Iris pigment epithelial cell (primary cell): ENCODE measurements at places on chromosomes 3 and 15.

DNA sequence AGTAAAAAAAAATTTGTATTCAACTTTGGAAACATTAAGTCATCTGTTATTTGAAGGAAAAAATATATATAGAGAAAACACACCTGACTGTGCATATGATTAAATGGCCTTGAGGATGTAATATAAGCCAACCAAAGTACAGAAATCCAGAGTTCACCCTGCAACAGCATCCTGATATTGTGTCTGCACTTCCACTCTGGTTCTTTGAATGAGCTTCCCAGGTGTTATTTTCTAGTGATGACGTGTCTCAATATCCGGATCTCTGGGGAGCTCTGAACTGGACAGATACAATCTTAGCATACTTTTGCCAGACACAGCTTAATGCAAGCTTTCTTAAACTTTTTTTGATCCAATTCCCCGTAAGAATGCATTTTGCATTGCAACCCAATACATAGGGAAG is 19.5 kb upstream of the PIK3CB start:
- DNase-seq = peak; percentile 15

GRCh38 chr15:31977812-31978661 is 52.3 kb upstream of the CHRNA7 start:
- DNase-seq = peak; percentile 21

GRCh38 chr15:90086868-90087268 is 15.4 kb downstream of the IDH2 start:
- peak; percentile 42 for DNase-seq

DNA sequence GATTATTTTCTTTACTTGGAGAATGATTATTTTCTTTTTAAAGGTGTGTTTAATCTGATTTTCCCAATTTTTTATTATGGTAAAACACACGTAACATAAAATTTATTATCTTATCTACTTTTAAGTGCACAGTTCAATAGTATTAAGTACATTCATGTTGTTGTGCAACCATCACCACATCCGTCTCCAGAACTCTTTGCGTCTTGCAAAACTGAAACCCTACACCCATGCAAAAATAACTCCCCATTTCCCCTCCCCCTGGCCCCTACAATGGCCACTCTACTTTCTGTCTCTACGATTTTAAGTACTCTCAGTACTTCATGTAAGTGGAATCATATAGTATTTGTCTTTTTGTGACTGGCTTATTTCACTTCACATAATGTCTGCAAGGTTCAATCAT is 230.7 kb downstream of the SATB1 start:
- peak; percentile 4 for DNase-seq

GRCh38 chr15:63588826-63589225 is 8.4 kb upstream of the FBXL22 start:
- no peak for DNase-seq

- DNase-seq = no peak
These were observed 40.4 kb upstream of the SLC41A3 start for GRCh38 chr3:126124148-126124868.

DNA sequence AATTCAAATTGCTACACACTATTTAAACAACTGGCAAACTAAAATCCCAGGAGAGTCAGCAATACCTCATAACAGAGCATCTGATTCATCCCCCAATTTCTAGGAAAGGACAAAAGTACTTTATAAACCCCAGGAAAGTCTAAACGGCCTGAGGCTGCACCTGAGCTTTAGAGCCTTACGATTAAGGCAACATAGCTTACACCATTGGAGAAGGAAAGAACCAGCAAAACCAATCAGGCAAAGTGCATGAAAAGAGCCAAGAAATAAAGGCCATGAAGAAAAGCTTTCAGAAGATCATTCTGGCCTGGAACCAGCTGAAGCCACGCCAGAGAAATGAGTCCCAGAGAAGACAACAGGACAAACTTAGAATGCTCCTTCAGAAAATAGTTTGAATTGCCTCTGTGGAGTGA is 48.1 kb downstream of the PTPN9 start:
- peak; percentile 65 for DNase-seq

DNA sequence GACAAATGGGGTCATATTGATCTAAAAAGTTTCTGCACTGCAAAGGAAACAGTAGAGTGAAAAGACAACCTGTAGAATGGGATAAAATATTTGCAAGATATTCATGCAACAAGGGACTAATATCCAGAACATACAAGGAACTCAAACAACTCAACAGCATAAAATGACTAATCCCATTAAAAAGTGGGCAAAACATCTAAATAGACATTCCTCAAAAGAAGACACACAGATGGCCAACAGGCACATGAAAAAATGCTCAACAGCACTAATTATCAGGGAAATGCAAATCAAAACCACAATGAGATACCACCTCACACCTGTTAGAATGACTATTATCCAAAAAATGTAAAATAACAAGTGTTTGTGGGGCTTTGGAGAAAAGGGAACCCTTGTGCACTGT is 8.8 kb downstream of the SLC12A8 start:
- DNase-seq = no peak

DNA sequence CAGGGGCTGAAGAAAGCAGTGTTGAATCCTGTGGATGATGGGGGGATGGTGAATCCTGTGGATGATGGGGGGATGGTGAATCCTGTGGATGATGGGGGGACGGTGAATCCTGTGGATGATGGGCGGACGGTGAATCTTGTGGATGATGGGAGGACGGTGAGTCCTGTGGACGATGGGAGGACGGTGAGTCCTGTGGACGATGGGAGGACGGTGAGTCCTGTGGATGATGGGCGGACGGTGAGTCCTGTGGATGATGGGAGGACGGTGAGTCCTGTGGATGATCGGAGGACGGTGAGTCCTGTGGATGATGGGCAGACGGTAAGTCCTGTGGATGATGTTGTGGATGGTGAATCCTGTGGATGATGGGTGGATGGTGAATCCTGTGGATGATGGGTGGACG is 170.7 kb downstream of the SV2B start:
- DNase-seq = no peak

- no peak for DNase-seq
These were observed 41.5 kb downstream of the PRKCD start for GRCh38 chr3:53202331-53203015.

DNA sequence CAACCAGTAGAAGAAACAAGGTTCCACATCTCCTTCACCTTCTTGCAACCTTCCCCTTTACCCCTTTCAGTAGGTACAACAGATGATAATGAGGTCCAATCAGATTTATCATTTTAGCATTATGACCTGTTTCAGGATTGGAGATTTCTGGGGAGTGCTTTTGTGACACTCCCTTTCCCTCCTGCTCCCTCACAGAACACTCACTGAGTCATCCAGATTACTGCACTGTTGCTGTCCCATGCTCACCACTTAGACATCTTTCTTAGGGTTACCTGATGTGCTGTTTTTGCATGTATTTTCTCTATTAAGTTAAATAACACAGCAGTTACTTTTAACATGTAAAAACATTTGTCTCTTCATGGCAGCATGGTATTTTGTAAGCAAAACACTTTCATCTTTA is 118.5 kb downstream of the MFSD1 start:
- peak; percentile 50 for DNase-seq

- DNase-seq = no peak
These were observed 96.1 kb upstream of the CTNNB1 start for GRCh38 chr3:41103200-41103599.

DNA sequence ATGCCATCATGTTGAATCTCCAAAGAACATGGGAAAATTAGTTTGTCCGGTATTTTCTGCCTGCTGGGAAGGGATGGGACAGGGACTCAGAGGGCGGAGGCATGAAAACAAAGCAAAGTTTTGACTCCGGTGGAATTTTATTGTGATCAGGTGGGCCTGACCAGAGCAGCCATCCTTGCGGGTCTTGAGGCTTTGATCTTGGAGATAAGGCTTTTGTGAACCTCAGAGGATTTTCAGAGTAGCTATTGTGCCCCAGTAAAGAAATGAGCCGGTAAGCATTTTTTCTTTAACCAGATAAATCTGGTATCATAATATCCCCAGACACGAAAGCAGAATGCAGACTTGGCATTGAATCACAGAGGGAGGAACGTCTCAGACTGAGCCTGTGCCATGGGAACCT is 99.4 kb upstream of the TNIK start:
- no peak for DNase-seq

DNA sequence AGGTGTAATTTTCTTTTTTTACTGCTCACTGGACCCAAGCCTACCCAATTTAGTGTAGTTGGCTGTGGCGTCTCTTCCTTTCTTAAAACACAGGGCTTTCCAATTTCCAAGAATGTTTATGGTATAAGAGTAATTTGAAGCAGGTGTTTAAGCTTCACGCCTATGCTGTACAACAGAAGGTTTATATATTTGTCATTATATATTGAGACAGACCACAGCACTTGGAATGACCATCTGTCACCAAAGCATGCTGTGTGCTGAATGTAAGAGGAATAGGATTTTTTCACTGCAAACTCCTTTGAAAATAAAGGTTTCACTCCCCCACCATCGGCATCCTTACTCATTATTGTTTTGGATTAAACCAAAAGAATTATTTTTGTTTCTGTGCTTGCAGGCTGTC is 325.7 kb downstream of the OTOL1 start:
- DNase-seq = no peak

DNA sequence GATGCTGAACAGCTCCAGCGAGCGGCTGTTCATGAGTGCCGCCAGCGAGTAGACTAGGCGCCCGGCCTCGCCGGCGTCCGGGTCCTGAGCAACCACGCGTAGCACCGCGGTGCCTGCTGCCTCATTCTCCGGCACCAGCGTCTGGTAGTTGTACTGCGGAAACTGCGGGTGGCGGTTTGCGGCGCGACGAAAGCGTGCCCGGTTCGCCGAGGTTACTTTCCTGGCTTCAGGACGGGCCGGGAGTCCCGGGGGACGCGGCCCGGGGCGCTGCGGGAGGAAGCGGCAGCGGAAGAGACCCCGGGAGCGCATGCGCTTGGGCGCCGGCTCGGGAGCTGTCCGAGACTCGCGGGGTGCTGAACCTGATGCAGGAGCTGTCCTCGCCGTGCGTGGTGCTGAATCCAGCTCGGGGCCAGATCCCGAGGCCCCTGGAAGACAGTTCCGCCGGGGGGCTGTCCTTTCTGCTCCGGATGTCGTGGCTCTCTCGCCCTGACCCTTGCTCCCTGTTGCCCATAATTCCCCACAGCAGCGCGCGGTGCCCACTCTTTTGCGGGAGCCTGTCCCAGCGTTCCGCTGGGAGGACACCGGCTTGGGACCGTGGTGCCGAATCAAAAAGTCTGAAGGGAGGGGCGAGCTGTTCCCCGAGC is 1.1 kb downstream of the CELSR3 start:
- DNase-seq = peak; percentile 46

DNA sequence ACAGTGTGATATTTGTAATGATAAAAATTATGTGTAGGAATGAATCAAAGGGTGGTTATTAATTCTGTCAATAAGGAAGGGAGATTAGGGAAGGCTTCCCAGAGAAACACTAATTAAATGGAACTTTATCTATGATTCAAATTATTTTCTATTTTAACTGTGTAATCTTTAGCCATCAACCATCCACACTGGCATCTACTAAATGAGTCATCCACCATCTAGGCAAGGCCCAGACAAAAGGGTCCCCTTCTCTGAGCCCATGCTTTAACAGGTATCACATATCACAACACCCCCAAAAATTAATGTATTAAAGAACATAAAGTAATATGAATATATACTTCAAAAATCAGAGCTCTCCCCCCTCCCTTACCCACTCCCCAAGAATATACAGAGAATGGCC is 19.9 kb upstream of the TPM1 start:
- no peak for DNase-seq

GRCh38 chr15:63901912-63902670 is 68.3 kb upstream of the HERC1 start:
- DNase-seq = no peak

- no peak for DNase-seq
These were observed 88.2 kb upstream of the NTRK3 start for GRCh38 chr15:88344786-88345185.

DNA sequence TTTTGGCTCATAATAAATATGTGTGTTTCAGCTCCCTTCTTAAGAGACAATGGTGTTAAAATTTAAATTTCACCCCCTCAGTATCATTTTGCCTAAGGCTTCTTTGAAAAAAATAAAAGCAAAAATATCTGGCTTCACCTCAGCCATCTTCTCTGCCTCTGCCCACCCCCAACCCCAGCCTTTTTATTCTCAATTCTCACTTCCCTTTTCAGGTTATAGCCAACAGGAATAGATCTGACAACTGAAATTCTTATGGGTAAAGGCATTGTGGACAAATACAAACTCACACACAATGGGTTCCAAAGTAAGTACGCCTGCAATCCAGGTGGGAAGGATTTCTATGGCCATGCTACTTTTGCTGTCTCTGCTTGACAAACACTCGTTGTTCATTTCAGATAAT is 399.0 kb upstream of the ARRDC4 start:
- no peak for DNase-seq

DNA sequence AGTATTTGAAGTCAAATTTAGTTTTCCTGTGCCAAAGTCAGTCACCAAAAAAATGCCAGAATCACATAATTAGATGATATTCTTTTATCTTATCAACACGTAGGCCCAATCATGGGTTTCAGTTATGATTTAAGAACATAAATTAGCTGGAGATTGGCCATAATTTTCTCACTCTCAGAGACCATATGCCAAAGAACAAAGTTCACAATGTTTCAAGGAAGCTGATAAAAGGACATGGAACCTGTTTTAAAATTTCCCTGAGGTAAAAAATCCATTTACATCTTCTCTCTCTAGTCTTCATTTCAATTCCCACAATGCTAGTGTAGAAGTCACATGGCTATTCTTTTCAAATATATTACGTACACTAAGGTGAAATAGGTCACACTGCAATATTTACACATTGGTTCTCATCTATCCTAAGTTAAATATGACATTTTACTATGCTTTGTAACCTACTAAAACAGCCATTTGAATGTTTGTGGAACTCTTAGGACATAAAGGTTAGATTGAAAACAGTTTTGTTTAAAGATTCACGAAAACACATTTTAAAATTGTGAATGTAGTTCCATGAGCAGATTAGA is 42.7 kb upstream of the DCUN1D1 start:
- no peak for DNase-seq

- no peak for DNase-seq
These were observed 18.6 kb upstream of the SEC13 start for GRCh38 chr3:10339376-10339955.

DNA sequence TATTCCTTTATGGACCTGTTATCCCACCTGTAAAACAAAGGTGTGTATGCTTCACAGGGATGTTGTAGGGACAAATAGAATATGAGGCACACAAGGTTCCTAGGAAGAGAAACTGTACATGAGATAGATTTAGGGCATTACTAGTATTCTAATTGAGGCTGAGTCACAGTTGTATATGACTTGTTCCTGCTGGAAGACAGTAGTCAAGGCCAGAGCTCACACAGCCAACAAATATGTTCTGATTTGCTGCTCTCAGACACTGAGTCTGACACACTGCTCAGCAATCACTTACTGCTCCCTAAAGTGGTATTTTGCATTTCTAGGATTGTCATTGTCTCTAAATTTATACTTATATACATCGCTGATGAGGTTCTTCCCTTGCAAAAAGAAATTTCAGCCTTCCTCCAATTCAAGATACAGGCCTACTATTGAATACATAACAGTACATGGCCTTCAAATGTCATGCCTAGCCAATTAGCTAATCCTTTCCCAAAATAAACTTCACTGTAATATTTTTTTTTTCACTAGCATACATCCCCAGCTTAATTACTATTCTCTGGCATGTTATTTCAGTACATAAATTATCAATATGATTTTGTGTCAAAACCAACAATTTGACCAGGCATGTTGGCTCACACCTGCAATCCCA is 69.8 kb downstream of the TIGIT start:
- peak; percentile 86 for DNase-seq
